ENCODE measurements at places on chromosomes 2 and 18. TPM values are rescaled to one million over a fixed set of nuclear protein-coding genes. Genes with fewer than 3 reads are reported as not detected.

Gene ANKRD29
- total RNA-seq: 2.2 TPM

GRCh38 chr18:65924904-65925303 lies 174.1 kb downstream of the CDH7 start:
- DNase-seq: no peak

Gene ABCG5
- not detected for total RNA-seq

Gene BOK
- 25.7 TPM for total RNA-seq

DNA sequence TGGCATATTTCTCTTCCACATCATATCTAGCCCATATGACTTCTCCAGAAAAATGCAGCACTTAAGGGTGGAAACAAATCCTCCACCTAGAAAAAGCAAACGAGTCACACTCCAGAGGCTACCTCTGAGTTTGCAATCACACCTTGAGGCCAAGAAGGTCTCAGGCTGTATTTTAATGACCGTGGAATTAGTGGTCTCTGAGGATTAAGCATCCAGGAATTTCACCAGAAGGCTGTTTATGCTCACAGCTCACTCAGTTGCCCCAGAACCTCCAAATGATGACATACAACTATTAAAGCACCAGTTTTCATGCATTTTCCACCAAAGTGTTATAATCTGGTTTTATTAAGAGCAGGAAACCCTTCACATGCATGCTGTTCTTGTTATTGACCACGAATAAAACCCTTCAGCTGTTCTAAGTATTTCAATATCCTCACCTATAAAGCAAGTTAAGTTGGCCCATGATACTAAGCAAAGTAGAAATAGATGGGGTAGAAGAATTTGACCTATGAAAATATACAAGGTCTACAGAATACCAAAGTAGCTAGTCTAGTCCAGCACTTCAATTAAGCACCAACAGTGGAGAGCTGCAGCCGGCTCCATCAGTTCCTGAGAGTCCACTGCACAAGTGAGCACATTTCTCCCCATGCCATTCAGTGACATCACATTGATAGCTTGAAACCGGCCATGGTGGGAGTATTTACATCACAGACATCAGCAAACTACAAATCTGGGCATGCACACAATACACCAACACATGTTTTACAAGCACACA lies 39.5 kb upstream of the SLC14A1 start:
- DNase-seq: no peak

Gene HEATR5B
- 17.6 TPM for total RNA-seq

Data from right atrium auricular region (tissue), 2 donors.